ENCODE measurements at places on chromosomes 3 and 15. TPM values are rescaled to one million over a fixed set of nuclear protein-coding genes. Genes with fewer than 3 reads are reported as not detected.

The KLF15 gene
- not detected for total RNA-seq

The SPSB4 gene
- not detected for total RNA-seq

The MYO9A gene
- total RNA-seq, result 15.3 TPM

DNA sequence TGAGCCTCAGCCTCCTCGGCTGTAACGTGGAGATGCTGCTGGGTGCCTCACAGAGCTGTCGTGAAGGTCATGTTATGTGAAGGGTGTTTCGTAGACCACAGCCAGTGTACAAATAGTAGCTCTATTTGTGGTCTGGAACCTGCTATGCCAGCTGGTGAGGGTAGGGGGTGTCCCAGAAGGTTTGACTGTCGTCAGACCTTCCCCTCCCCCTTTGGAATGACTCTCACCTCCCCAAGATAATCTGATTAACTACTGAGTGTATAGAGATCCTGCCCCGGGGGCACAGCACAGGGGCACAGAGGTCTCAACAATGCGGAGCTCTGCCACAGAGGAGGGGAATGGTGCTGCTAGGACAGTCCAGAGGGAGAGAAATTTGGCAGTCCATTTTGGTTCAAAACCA is 20.5 kb downstream of the FGD5 start:
- H3K27me3 ChIP-seq, result peaks cover 41% of the 10 kb centered on the region
- no peak overlapping the region for H3K4me3 ChIP-seq
- H3K36me3 ChIP-seq, result no peaks in the 10 kb centered on the region
- no peak overlapping the region for H3K27ac ChIP-seq
- no peaks in the 10 kb centered on the region for H3K4me1 ChIP-seq
- no peak for DNase-seq

- no peak for DNase-seq
- no peak overlapping the region for H3K4me3 ChIP-seq
- peaks cover 18% of the 10 kb centered on the region for H3K36me3 ChIP-seq
- H3K27ac ChIP-seq, result no peak overlapping the region
Observed at GRCh38 chr3:101383156-101383575, 62.8 kb upstream of the IMPG2 start.
